ENCODE measurements at places on chromosomes 11 and 22. TPM values are rescaled to one million over a fixed set of nuclear protein-coding genes. Genes with fewer than 3 reads are reported as not detected.

GRCh38 chr22:46591930-46592329 is 28.3 kb upstream of the GRAMD4 start:
- DNase-seq = peak; percentile 59

DNA sequence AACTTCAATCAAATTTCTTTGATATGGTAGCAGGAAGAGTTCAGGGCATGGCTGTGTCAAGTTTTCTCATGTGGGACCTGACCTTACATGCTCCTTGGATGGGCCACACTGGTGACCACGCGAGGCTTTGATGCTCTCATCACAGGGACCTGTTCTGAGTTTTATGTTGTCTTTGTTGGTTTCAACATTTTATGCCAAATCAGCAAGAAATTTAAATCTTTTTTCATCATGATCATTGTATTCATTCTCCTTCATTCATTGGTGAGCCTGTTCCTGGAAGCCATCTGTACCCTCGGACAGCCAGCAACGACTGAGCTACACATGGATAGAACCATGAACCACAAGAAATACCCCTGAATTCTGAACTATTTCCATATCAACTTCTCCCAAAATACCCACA is 10.5 kb upstream of the NFAM1 start:
- DNase-seq = no peak

GRCh38 chr11:64777449-64778222 is 706 bp downstream of the SF1 start:
- DNase-seq = peak; percentile 94

Gene PKP3
- 0.42 TPM for total RNA-seq

Gene SCGB1C1
- total RNA-seq = not detected

Gene NPTXR
- 16.5 TPM for total RNA-seq

Gene TMEM80
- 15.6 TPM for total RNA-seq
